ENCODE measurements at places on chromosomes 1 and 21.

GRCh38 chr21:39051588-39051949 lies 131.7 kb downstream of the PSMG1 start:
- DNase-seq: no peak

GRCh38 chr1:168135921-168136708 lies 615 bp downstream of the GPR161 start:
- DNase-seq: no peak

- DNase-seq: no peak
Measured at GRCh38 chr1:31691951-31692350, 11.9 kb downstream of the COL16A1 start.

- no peak for DNase-seq
Measured at GRCh38 chr1:182196897-182197870, 135.7 kb upstream of the ZNF648 start.

DNA sequence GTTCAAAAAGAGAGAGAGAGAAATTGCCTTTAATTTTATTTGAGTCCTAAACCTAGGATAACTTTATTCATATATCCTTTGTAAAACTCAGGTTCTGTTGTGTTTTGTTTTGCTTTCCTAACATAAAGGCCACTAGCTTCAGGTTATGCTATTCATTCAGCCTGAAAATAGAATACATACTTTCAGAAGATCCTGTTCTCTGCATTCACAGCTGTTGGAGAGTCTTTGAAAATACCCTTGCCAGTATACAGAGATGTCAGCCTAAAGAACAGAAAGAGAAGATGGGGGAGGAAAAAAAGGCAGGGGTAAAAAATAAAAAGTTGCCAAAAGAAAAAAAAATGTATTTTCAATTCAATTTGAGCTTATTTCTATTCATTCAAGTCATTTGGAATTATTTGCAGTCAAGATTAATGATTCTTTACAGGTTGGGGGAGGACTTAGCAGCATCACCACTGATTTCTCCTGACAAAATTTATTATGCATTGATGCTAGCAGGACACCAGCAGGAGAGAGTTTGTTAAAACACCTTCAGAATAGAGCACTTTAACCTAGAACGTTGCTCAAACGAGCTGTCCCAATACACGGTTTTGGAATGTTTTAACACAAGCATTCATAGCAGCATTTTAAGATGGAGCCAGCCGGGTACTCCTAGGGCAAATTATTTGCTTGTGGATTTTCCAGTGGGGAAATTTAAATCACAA lies 318.5 kb downstream of the NTNG1 start:
- no peak for DNase-seq

DNA sequence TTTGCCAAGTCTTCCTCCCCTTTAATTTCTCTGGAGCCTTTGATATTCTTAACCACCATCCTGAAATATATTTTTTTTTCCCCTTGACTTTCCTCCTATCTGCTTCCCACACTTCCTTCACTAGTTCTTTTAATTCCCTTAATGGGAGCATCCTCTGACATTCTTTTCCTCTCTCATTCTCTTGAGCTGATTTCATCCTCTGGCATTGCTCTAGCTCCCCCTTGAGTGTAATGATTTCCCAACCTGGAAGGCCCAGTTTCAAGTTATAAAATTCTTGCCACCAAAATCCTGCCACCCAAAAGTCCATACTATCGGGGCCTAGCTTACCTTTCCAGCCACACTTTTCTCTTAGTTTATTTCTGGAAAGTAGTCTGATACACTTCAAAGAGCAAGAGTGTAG lies 39.5 kb upstream of the UBE2U start:
- DNase-seq: no peak

GRCh38 chr1:90357995-90358394 lies 359.1 kb downstream of the BARHL2 start:
- no peak for DNase-seq

DNA sequence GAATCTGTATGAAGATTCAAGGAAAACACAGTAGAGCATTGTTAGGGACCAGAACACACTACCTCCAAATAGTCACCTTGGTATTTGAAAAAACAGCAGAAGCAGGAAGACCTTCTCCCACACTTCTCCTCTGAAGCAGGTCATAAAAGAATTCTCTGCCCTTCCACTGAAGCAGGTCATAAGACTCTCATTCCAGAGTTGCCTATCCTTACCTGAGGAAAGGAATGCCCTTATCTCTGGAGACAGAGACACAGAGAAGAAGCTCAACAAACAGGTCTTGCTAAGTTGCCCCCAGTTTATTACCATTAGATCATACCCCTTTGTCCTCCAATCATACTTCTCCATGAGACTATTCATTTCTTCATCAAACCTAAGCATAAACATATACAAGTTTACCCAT lies 225.8 kb upstream of the TNR start:
- no peak for DNase-seq

GRCh38 chr1:26597629-26598039 lies 68.1 kb downstream of the RPS6KA1 start:
- no peak for DNase-seq

DNA sequence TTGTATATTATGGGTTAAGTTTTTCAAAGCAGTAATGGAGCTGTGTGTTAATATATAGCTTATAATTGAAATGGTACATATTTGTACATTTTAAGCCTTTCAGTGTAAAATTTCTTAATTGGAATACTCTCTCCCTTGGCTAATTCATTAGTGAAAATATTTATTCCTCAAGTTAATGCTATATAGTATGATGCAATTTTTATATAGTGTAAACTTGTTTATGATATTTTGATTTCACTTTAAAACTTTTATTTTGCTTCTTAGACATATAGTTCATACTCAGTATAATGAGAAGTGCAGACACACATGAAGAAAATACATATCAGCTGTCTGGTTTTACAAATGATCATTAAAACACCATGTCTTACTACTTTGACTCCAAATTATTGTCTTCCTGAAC lies 140.6 kb downstream of the SDCCAG8 start:
- no peak for DNase-seq

GRCh38 chr1:229127301-229127700 lies 143.6 kb upstream of the RAB4A start:
- DNase-seq: no peak

DNA sequence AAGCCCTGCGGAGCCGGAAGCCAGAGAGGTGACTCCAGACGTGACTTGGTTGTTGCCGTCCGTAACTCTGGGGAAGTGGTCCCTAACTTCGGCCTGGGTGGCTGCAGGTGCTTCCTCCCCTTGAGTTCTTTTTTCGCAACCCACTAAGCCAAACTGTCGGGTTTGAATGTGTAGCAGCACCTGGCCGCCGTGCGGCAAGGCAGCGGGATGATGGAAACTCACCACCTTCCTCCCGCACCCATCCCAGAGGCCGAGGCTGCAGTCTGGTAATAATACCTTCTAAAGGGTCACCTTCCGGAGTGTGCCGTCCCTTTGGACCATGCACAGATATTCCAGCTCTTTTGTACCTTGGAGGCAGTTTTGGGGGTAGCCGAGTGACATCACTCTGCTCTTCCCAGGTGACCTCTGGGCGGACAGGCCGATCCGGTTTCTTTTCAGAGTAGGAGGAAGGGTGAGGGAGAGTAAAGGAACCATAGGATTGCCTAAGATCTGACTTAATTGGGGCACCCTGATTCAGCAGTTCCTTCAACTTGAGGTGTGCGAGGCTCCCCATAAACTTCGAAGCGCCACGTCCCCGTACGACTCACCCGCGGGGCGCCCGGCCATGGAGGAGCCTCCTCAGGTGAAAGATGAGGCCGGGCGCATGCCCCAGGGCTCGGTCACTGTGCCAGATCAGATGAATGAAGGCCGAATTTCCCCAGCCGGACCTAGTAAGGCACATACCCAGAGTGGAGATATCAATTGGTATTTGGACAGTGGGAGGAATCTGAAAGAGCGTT lies 1.0 kb downstream of the KCNK1 start:
- DNase-seq: no peak

DNA sequence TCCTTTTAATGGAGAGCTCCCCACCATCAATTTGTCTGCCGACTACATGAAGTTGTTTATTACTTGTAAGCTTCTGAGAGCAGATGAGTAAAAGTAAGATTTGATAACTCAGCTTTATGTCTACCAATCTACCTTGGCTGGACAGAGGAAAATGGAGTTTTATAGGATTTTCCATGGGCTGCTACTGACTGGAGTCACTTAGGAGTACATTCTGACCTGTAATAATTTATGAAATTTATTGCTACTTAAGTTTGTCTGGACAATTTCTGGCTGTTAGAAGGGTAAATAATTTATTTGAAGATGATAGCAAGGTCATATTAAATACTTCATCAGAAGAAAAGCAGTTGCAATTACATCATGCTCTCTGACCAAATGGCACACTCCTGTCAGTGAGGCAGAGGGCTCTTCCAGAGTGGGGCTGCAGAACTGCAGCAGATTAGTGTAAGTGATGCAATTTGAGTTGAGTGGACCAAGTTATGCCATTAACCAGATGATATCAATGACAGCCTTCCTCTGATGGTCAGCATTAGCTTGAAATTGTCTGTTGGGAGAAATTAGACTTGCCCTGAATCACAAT lies 736.7 kb upstream of the PTBP2 start:
- no peak for DNase-seq

GRCh38 chr1:26900815-26901511 lies 696 bp upstream of the GPATCH3 start:
- DNase-seq: no peak

DNA sequence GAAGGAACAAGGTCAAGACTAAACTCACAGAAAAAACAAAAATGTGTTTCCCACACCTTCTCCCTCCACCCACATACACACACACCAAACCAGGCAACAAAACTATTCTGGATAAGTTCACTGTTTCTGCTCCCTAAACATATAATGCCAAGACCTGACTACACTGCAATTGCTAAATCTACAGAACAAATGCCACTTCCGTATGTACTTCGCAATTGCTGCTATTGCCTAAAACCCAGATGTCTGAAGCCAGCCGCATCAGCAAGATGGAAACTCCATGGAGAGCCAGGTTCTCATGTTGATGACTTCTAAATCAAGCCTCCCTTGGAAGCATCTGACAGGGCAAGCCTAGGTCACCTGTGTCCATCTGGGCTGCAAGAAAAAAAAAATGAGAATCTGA lies 8.3 kb upstream of the AIM2 start:
- DNase-seq: no peak

DNA sequence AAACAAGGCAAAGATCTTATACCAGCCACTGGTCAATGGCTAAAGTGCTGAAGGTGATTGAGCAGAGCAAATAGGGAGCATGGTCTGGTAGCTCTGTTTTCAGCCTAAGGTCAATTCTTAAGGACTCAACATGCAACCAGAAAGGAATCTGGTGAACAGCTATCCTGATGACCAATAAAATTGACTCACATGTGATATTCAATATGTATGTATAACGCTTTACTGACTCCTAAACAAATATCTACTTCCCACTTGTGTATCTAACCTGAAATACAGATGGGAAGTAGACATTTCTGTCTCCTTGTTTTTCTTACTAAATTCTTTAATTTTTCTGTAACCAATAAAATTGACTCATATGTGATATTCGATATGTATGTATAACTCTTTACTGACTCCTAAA lies 24.9 kb upstream of the CTH start:
- DNase-seq: no peak

- DNase-seq: no peak
Measured at GRCh38 chr1:178142806-178143205, 48.9 kb downstream of the RASAL2 start.

- DNase-seq: no peak
Measured at GRCh38 chr1:58699011-58699762, 675 bp downstream of the MYSM1 start.

DNA sequence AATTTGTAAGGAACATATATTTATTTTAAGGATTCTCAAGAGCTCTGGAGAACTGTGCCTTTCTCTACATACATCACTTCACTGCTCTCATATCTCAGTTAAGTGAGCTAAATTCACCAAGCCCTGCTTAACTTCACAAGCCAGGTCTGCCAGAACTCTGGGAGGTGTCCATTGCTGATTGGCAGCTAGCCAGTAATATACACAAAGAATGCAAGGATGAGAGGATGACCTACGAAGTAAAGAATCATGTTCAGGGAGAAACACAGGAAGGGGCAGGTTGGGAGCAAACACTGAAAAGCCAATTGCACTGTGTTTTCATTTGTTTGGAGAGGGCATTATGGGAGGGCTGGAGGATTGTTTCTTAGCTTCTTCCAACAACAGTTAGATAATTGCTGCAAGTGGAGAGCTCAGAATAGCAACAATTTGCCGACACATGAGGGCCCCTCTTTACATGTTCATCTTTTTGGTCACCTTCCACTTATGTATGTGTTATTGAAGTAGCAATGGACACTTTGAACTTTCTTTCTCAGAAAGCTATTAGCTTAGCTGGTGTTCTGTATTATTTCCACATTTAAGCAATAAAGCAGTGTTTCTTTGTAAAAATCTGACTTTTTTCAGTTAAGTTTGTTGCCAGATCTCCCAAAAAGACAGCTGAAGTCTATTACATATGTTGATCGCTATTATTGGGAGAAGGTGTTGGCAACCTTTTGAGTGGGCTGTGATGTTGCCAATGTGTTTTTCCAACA lies 254.8 kb downstream of the LTN1 start:
- no peak for DNase-seq

GRCh38 chr1:81232420-81232819 lies 568.3 kb upstream of the ADGRL2 start:
- no peak for DNase-seq

- DNase-seq: no peak
Measured at GRCh38 chr1:64955097-64956009, 11.0 kb downstream of the JAK1 start.

DNA sequence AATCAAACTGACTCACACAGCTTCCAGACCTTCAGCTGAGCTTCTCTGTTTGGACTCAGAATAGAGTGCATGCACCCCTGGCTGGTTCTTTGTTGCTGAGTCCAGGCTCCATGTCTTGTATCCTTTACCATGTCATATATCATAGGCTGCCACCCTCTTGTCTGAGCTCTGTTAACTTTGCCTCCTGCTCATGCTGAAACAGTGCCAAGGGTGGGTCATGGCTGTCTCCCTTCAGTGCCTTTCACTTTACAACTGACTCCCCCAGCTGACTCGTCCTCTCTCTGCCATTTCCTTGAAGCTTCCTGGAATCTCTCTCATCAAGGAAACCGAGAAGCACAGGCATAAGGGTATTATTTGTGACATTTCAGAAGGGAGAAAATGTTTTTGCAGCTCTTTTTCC lies 885.3 kb downstream of the TTLL7 start:
- no peak for DNase-seq

GRCh38 chr1:225695578-225696337 lies 42.8 kb upstream of the ENAH start:
- DNase-seq: no peak

GRCh38 chr21:44999972-45000636 lies 60.3 kb downstream of the SLX9 start:
- no peak for DNase-seq
